Epithelial cell of proximal tubule (primary cell): ENCODE measurements at places on chromosomes 6 and 20.

DNA sequence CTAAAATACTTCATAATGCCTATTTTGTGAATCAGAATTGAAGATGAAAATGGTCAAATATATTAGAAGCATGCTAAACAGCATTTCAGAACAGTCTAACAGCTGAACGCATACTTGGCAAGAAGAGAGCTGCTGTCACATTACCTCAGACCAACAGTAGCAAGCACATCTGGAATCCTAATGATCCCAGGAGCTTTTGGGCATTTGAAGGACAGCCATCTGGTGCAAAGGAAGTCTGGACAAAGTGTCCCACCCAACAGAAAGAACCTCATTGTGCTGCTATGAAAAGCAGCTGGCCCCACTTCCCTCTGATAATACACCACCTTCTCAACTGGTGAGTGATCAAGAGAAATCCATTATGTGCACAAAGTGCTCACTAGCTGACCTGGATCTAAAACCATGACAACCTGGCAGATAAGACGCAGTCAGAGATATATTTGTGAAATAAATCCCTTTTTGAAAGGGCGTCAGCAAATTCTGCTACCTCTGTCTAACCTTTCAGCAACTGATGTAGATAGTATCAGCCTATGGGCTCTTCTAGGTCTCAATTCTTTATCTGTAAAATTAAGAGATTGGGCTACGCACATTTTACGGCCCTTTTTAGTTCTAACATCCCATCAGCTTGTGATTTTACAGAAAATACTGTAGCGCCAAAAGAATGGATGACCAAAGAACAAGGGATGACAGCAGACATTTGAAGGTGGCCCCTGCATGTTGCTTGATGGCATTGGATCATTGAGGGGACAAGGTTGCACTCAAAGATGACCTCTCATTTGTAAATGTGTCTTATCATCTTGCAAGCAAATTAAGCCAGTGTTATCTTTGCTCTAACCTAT lies 78.7 kb downstream of the SGK1 start:
- DNase-seq: no peak

GRCh38 chr20:2602746-2603145 lies 49.7 kb upstream of the NOP56 start:
- DNase-seq: no peak

DNA sequence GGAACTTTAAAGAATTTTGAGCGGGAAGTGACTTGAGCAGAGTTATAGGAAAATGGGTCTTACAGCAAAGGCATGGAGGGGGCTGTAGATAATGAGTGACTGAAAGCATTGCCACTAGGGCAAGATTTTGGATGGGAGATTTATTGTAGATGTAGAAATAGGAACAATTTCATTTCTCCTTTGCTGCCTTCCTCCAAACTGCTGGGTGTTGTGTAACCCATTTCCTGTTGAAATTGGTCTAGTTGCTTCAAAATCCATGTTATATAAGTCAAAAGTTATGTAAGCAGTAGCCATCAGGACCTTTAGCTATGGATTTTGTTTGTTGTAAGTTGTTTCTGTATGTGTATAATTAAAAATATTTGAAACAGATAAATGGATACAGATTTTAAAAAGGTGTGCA lies 11.1 kb downstream of the YWHAB start:
- DNase-seq: no peak

DNA sequence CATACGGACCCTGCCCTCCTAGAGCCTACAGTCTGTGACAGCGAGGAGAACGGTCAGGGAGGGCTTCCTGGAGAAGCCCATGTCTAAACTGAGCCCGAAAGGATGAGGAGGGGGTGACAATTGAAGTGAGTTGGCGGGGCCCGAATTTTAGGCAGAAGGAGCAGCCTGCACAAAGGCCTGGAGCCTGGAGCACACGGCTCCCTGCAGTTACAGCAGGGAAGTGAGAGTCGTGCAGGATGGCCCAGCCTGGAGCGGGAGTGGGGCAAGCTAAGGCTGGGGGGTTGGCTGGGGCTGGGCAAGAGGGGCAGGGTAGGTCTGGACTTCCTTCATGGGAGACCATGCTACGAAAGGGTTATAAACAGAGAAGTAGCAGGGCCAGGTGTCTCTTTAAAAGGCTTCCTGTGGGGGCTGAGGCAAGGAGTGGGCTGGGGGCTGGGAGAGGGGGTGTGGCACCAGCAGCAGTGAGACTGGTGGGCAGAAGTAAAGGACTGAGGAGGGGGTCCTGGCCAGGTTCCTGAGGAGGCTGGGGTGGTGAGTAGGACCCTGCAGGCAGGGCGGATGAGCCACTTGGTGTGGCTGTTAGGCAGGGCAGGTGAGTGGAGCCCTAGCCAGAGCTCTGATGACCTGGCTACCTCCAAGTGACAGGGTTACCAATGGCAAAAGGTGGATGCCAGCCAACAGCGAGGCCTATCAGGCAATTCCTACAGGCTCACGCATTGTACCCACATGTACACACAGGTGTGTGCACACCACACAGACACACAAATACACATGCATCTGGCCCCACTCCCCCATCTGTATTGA lies 119.2 kb downstream of the MRPL14 start:
- DNase-seq: no peak

- no peak for DNase-seq
These were observed 3.9 kb downstream of the LAMA5 start for GRCh38 chr20:62362991-62363919.

DNA sequence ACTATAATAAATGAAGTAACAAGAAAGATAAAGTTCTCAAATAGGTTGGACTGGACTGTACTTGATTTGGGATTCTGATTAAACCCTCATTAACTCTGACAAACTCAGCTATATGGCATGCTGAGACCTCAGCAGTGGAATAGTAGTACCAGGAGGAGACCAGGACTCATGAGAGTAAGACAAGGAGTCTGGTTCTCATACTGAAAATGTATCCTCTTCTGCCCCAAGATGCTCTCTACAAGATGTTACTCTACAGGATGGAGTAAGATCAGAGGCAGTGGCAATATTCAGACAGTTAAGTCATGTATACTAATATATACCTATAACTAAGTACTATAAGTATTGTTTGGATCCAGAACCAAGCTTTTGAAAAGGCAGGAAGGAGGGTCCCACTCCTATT lies 31.9 kb upstream of the SYNCRIP start:
- no peak for DNase-seq

- no peak for DNase-seq
These were observed 46.6 kb upstream of the MRPS10 start for GRCh38 chr6:42264162-42264851.

GRCh38 chr6:125732398-125732797 lies 17.0 kb upstream of the HEY2 start:
- no peak for DNase-seq

- no peak for DNase-seq
These were observed 3.8 kb downstream of the IL17A start for GRCh38 chr6:52189974-52190373.

GRCh38 chr6:25250878-25251277 lies 28.3 kb upstream of the CARMIL1 start:
- peak; percentile 45 for DNase-seq

GRCh38 chr6:158816803-158817727 lies 2.1 kb downstream of the EZR start:
- DNase-seq: no peak

- DNase-seq: no peak
These were observed 8.1 kb upstream of the SALL4 start for GRCh38 chr20:51810155-51811041.

- peak; percentile 98 for DNase-seq
These were observed 3.4 kb downstream of the BRD2 start for GRCh38 chr6:32971581-32972352.

DNA sequence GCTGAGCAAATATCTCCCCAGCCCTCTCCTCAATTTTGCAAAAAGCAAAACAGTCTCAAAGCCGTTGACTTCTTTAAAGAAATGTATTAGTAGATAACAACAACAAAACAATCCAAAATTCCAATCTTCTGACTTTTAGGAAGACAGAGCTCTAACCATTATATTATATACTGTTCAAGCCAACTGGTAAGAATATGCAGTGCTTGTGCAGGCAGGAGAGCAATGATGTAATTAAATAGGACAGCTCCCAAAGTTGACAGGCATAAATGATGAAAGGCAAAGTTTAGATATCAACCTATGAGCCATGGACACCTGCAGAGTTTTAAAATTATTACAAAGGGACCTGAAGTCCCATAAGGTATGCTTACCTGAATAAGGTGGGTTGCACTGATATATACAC lies 16.6 kb upstream of the CEP85L start:
- no peak for DNase-seq

DNA sequence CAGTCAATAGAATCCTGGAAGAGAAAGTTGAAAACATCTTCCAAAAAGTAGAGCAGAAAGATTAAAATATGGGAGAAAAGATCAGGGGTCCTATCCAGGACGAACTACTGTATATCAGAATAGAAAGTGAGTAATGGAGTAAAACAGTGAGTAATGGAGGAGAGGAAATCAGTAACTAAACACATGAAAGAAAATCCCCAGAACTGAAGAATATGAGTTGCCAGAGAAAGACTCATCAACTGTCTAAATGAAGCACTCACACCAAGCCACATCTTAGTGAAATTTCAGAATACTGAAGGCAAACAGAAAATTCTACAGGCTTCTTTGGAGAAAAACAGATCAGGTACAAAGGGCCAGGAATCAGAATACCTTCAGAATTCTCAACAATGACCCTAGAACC lies 14.9 kb downstream of the IL17A start:
- no peak for DNase-seq

- DNase-seq: no peak
These were observed 71.8 kb downstream of the ASCC3 start for GRCh38 chr6:100809346-100809745.
